Activated CD8-positive, alpha-beta memory T cell treated with anti-CD3 and anti-CD28 coated beads for 1 hour (primary cell): ENCODE measurements at places on chromosomes 12 and 14.

DNA sequence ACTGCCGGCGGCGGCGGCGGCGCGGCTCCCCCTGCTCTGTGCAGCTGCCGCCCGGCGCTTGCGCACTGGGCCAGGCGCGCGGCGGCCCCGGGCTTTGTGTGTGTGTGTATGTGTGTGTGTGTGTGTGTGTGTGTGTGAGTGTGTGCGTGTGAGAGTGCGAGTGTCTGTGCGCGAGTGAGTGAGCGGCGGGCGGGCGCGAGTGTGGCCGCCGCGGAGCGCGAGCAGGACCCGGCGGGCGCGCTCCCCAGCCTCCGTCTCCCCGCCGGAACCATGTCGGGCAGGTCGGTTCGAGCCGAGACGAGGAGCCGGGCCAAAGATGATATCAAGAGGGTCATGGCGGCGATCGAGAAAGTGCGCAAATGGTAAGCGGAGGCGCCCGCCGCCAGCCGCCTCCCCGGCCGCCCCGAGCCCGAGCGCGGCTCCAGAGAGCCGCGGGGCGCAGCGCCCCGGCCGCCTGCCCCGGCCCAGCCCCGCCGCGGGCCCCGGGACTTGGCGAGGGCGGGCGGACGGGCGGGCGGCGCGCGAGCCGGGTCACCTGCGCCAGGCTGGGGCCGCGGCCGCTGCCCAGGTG lies at the start of gene BCL7A:
TSS of gene BCL7A (plus strand) at position 63 of the 571 bp plus-strand sequence. CDS start at position 271, 208 bp downstream.
- peak; percentile 12 for DNase-seq

- DNase-seq: no peak
These were observed 114.8 kb upstream of the LHX5 start for GRCh38 chr12:113586461-113586860.

DNA sequence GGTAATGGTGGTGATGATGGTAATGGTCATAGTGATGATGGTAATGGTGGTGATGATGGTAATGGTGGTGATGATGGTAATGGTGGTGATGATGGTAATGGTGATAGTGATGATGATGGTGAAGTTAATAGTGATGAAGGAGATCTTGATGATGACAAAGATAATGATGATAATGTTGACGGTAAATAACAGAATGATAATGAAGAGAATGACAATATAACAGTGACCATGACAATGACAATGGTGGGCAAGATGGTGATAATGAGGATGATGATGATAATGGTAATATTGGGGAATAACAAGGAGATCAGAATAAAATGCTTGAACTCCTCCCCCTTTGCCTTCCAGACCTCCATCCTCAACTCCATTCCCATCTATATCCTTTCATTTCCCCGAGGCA lies 233.3 kb upstream of the SFSWAP start:
- DNase-seq: no peak

- DNase-seq: no peak
These were observed 61.5 kb upstream of the PLEKHG7 start for GRCh38 chr12:92641291-92641690.

DNA sequence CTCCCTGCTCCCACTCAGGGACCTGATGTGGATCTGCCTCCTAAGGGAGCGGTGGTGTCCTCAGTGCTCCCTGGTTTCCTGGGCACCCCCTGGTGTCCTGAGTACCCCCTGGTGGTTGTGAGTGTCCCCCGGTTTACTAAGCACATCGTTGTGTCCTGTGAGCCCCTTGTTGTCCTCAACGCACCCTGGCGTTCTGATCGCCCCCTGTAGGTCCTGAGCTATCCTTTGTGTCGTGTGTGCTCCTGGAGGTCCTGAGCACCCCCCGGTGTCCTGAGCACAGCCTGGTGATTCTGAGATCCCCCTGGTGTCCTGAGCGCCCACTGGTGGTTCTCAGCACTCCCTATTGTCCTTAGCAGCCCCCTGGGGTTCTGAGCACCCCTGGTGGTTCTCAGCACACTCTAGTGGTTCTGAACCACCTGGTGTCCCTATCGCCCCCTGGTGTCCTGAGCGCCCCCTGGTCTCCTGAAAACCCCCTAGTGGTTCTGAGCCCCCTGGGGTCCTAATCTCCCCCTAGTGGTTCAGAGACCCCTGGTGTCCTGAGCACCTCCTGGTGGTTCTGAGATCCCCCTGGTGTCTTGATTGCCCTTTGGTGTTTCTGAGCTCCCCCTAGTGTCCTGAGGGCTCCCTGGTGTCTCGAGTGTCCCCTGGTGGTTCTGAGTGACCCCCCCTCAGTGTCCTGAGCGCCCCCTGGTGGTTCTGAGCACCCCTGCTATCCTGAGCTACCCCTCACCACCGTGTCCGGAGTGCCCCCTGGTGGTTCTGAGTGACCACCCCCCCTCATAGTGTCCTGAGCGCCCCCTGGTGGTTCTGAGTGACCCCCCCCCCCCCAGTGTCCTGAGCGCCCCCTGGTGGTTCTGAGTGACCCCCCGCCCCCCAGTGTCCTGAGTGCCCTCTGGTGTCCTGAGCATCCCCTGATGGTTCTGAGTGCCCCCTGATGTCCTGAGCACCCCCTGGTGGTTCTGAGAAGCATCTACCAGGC lies 615.1 kb downstream of the TMEM121 start:
- DNase-seq: no peak

DNA sequence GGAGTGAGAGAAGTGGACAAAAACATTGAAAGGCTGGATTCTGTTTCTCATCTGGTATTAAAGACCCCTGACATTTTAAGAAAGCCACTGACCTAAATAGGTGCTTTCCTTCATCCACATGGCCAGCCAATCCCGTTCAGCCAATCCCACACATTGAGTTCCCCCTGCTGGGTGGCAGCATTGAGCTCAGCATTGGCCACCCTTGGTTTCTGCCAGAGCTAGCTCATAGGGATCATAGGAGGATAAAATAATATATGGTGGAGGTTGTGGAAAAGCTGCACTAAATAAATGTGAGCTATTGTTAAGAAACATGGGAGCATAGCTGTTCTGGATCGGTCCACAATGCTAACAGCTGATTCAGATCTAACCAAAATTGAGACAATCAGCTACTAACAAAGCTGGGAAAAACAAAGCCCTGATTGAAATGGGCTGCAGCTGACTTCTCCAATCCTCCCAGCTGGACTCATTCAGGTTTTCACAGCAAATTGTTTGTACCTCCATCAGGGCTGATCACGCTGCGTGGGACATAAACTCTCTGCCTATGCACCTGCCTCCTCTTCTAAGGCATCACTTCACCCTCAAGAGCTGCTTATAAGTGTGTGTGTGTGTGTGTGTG lies 256.5 kb downstream of the EMP1 start:
- no peak for DNase-seq

- DNase-seq: no peak
These were observed 12.8 kb upstream of the PLEKHG3 start for GRCh38 chr14:64691376-64691775.

DNA sequence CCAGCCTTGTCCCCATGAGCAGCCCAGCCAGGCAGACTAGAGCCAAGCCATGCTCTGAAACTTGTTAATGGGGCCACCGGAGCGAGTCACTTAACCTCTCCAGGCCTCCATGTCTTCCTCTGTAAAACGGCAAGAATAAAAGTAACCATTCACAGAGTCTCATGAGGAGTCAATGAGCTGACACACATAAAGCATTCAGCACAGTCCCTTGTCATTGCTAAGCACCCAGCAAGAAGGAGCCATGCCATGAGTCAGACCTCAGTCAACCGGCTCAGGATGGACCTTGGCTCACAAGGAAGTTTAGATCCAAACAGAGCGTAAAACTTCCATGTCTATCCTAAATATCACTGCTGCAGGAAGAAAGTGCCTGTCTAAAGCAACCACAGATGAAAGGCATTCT lies 10.6 kb downstream of the FICD start:
- DNase-seq: no peak

DNA sequence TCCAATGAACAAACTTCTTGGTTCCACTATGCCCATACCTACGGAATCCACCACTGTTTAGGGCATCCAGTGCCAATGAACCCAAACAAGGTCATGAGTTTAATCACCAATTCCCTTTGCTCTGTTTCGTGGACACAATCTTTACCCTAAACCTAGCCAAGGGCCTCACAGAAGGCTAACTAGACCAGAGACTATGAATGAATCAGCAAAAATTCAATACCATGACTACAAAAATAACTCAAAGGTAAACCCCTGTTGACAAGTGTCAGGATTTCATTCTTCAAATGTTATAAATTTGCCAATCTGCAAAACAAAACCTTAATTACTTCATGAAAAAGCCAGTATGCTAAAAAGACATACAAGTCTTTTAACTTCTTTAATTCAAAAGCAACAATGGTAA lies 96.7 kb downstream of the CEP128 start:
- no peak for DNase-seq

GRCh38 chr12:56084958-56085543 lies 5.1 kb downstream of the ERBB3 start:
- DNase-seq: no peak

- no peak for DNase-seq
These were observed 366.1 kb upstream of the TMPO start for GRCh38 chr12:98149270-98149669.
